ENCODE measurements at places on chromosomes 7 and 10. TPM values are rescaled to one million over a fixed set of nuclear protein-coding genes. Genes with fewer than 3 reads are reported as not detected.

PRKAG2 gene
- total RNA-seq, result 8.1 TPM

ZNF727 gene
- not detected for total RNA-seq

CFAP70 gene
- 0.51 TPM for total RNA-seq

MET gene
- 0.21 TPM for total RNA-seq

OPN4 gene
- not detected for total RNA-seq

GARIN1A gene
- total RNA-seq, result 0.21 TPM

CPA2 gene
- total RNA-seq, result 1.9 TPM

RELN gene
- total RNA-seq, result 0.21 TPM

MOGAT3 gene
- not detected for total RNA-seq

TLX1 gene
- not detected for total RNA-seq

GSTO1 gene
- 97.2 TPM for total RNA-seq

POLR2J2 gene
- 11.4 TPM for total RNA-seq

CYP3A4 gene
- 0.11 TPM for total RNA-seq

AKR1C3 gene
- total RNA-seq, result not detected

CCL24 gene
- not detected for total RNA-seq

PLOD3 gene
- 25.0 TPM for total RNA-seq

SUN3 gene
- total RNA-seq, result not detected

HOXA11 gene
- not detected for total RNA-seq

ZNF783 gene
- 12.9 TPM for total RNA-seq

ADAM12 gene
- total RNA-seq, result not detected

MMP21 gene
- not detected for total RNA-seq

CALHM1 gene
- total RNA-seq, result 0.40 TPM
